ENCODE measurements at places on chromosomes 3 and 15.

DNA sequence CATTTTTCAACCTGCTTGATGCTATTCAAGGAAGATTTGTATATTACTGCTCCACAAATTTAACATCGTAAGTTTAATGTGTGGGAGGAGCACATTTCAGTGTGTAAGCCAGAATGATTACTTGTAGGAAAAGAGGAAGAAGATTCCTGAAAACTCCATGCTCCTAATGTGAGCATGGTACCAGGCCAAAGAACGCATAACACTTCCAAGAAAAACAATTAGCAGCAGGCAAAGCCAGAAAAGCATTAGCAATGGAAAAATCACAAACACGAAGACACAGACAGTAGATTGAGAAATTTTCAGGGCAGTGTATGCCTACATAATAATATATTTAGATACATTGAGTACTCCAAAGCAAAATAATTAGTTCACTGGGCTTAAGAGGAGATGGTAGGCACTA lies 96.6 kb upstream of the CBLB start:
- DNase-seq = no peak

- DNase-seq = no peak
These were observed 77.8 kb downstream of the IL20RB start for GRCh38 chr3:137035631-137036030.

- DNase-seq = no peak
These were observed 39.6 kb downstream of the CORO2B start for GRCh38 chr15:68618394-68618793.

GRCh38 chr3:130606336-130606735 lies 89.4 kb downstream of the COL6A6 start:
- no peak for DNase-seq

DNA sequence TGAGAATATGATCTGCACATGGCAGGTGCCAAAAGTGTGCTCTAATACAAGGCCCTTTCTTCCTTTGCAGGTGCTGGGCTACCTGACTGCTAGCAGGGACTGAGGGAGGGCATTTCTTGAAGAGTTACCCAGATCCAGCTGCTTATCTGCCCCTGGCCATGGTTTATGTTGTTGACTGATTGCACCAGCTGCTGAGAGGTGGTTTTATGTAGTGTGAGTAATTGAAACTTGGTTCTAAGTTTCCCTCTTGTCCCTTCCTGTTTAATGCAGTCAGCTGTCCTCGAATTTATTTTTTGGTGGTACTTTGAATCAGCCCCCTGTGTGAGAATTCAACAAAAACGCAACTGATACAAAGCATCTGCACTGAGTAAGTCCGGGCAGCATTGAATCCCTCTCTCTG lies 288.3 kb upstream of the C2CD4B start:
- DNase-seq = no peak

- DNase-seq = no peak
These were observed 3.9 kb downstream of the ZDHHC19 start for GRCh38 chr3:196207159-196207832.

DNA sequence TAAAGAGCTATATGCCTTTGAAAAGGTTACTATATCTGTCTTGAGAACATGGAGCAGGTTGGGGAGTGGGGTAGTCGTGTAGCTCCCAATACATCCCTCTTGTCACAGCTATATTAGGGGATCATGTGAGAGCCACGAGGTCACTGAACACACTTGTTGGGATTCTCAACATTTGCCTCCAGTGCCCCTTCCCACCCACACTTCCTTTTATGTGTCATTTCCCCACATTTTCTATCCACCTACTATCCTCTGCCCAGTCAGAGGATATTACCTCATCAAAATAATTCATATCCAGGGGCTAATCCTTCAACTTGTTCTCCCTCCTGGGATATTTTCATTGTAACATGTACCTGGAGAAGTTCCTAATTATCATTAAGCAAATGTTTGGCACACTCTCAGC lies 85.0 kb downstream of the CYP19A1 start:
- no peak for DNase-seq

DNA sequence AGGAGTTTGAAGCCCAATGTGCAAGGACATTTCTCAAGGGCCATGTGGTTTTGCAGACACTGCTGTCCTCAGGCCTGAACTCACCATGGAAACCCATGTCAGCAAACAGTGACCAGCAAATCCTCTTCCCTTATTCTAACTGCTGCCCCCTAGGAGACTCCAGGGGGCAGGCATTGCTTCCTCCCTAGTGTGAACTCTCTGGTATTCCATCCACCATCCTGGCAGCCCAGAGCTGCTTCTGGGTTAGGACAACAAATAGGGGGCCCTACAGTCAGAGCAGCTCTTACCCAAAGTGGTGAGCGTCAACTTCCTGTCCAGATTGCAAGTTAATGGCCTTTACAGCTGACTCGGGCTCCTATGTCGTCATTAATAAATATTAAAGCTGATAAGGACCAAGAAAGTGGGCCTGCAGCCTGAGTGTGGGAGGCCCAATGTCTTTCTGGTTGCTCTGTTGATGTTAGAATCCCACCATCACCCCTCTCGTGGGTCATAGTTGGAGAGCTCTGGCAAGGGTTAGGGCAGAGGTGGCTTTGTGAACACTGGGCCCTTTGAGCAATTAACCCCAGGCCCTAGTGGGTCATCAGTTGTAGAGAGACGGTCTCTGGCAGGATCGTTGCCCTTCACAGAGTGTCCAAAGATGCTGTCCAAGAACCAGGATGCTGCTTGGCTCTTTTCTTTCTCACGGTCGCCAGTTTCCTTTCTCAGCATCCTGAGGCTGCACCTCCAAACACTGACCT lies 41.5 kb downstream of the TGM4 start:
- no peak for DNase-seq

- DNase-seq = no peak
These were observed 19.2 kb downstream of the CLDN11 start for GRCh38 chr3:170437696-170438407.

DNA sequence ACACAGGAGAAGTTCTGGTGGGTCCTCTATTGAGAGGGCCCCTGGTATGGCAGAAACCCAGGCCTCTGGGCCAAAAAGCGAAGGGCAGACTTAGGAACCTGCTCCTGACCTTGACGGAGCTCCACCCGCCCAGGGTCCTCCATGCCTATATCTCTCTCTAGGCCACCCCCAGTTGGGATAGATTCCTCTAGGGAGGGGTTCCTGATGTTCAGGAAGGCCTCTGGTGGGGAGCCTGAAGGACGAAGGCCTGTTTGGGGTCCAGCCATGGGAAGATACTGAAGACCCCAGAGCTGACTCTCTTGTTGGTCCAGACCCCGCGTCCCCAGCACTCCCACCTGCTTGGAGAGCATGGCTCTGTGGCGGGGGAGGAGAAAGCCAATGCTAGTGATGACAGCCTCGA lies 104.2 kb downstream of the CORO2B start:
- no peak for DNase-seq

DNA sequence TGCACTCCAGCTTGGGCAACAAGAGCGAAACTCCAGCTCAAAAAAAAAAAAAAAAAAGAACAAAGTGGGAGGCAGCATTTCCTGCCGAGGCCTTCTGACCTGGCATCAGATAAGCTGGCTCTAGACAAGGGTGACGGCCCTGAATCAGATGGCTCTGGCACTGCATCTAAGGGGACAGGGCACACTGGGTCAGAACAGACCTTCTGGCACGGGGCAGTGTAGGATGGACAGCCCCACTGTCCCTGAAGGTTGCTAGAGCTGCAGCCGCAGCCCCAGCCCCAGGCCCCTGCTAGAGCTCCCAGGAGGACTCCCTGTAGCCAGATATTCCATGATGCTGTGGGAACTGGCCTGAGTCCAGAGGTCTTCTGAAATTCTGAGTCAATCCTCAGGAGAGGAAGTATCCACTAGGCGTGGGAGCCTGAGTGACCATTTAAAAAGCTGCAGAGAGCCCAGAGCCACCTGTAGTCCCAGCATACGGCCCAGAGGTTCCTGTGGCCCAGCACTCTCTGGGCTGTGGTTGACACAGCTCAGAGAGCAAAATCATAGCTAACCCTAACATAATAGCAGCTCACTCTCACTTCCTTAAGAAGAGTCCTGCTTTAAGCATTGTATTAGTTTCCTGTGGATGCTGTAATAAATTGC lies 69.2 kb upstream of the MFGE8 start:
- no peak for DNase-seq
